ENCODE measurements at places on chromosomes 12 and 14. TPM values are rescaled to one million over a fixed set of nuclear protein-coding genes. Genes with fewer than 3 reads are reported as not detected.

DNA sequence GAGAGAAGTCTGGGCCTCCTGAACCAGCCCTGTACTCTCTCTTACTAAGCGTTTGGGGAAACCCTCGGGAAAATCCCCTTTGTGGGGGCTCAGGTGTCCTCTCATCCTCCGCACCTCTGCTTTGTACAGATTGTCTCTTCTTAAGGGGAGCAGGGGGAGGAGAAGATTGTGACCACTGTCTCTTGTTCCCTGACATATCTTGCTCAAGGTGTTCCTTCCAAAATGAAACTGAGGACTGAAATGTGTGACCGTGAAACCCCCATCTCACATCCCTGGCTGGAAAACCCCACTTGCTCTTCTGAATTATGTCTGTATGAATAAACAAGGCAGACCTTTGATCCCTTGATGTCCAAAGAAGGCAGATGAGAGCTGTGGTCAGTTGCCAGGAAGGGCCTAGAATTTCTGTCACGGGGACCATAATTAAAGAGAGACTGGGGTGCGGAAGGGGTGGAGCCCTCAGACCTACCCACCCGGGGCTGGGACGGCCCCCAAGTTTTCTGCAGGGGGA is 369.8 kb downstream of the AACS start:
- H3K36me3 ChIP-seq: no peaks in the 10 kb centered on the region
- no peak overlapping the region for H3K4me3 ChIP-seq
- H3K4me1 ChIP-seq: no peaks in the 10 kb centered on the region
- no peak for DNase-seq
- H3K27ac ChIP-seq: no peak overlapping the region

DNA sequence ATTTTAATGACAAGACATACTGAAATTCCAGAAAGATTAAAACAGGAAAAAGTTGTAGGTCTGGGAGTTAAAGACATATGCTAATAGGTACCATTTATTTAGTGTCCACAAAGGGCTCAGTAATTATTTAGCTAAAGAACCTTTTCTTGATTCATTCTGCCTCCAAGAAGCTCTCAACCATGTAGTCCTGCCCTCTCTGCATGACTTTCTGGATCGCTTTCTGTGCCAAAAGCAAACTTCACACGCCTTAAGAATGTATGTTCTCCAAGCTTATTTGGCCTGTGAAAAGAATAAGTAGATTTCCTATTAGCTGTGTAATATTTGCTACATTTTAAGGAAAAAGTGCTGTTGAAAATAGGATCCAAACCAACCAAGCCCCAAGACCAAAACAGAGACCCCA is 291.7 kb downstream of the C12orf75 start:
- no peak for DNase-seq
- H3K36me3 ChIP-seq: no peaks in the 10 kb centered on the region
- H3K4me3 ChIP-seq: no peak overlapping the region
- no peaks in the 10 kb centered on the region for H3K27me3 ChIP-seq
- no peak overlapping the region for H3K27ac ChIP-seq

The KRT84 gene
- not detected for total RNA-seq

The SLC10A1 gene
- total RNA-seq: not detected

DNA sequence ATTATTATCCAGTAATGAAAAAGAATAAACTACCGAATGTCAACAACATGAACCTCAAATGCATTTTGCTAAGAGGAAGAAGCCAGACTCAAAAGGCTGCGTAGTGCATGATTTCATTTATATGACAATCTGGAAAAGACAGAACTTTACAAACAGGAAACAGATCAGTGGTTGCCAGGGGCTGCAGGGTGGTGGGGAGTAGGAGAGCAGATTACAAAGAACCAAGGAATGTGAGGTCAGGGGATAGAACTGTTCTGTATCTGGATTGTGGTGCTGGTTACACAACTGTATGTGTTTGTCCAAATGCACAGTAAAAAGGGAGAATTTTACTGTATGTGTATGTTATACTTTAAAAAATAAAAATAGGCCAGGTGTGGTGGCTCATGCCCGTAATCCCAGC is 89.7 kb upstream of the MYL2 start:
- H3K36me3 ChIP-seq: no peaks in the 10 kb centered on the region
- no peak overlapping the region for H3K4me3 ChIP-seq
- no peaks in the 10 kb centered on the region for H3K27me3 ChIP-seq
- no peaks in the 10 kb centered on the region for H3K4me1 ChIP-seq
- DNase-seq: no peak

GRCh38 chr12:92108651-92109050 is 37.0 kb downstream of the BTG1 start:
- no peaks in the 10 kb centered on the region for H3K36me3 ChIP-seq
- H3K4me3 ChIP-seq: no peak overlapping the region

DNA sequence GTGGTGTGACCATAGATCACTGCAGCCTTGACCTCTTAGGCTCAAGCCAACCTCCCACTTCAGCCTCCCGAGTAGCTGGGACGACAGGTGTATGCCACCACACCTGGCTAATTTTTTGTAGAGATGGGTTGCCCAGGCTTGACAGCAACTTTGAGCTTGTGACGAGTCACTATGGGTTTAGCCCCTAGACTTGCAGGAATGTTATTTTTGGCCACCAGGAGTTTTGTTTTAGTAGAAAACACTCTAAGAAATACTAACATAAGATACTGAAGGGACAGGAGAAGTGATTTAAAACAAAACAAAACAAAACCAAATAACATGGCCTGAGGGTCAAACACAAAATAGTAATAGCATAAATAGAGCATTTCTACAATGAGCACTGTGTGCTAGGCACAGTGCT is 26.4 kb downstream of the SETD3 start:
- H3K4me3 ChIP-seq: no peak overlapping the region
- H3K27ac ChIP-seq: no peak overlapping the region
- H3K4me1 ChIP-seq: no peaks in the 10 kb centered on the region
- no peaks in the 10 kb centered on the region for H3K36me3 ChIP-seq
- H3K27me3 ChIP-seq: no peaks in the 10 kb centered on the region
- DNase-seq: no peak

The NRIP2 gene
- total RNA-seq: 2.1 TPM

The FAM181A gene
- total RNA-seq: not detected

All from heart left ventricle (tissue), 16 donors.